ENCODE measurements at places on chromosomes 11 and 22.
A peak's percentile ranks its signal among the peaks of the same experiment; 100 is the strongest.

DNA sequence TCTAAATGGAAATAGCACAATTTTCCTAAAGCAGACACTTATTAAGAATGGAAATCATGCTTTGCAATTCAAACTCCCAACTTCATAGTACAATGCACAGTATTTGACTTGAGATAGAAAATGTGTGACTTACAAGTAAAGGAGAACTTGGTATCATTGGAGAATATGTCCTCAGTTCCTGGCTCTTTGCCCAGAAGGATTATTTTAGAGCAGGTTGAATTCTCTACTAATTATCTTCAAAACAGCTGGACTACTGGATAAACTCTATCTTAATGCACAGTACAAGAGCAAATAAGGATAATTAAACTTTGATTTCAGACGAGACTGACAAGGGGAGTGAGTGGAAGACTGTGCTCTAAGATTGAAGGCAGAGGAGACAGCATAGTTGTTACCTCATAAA lies 839.4 kb downstream of the OPCML start:
- no peak for DNase-seq

GRCh38 chr11:115999437-115999836 lies 495.2 kb upstream of the CADM1 start:
- DNase-seq, result no peak

GRCh38 chr11:58626934-58627483 lies 4.5 kb downstream of the CNTF start:
- no peak for DNase-seq

GRCh38 chr11:16973338-16973964 lies 40.8 kb downstream of the PLEKHA7 start:
- no peak for DNase-seq

GRCh38 chr11:75474878-75475766 lies 42.1 kb upstream of the KLHL35 start:
- DNase-seq, result peak; percentile 53

DNA sequence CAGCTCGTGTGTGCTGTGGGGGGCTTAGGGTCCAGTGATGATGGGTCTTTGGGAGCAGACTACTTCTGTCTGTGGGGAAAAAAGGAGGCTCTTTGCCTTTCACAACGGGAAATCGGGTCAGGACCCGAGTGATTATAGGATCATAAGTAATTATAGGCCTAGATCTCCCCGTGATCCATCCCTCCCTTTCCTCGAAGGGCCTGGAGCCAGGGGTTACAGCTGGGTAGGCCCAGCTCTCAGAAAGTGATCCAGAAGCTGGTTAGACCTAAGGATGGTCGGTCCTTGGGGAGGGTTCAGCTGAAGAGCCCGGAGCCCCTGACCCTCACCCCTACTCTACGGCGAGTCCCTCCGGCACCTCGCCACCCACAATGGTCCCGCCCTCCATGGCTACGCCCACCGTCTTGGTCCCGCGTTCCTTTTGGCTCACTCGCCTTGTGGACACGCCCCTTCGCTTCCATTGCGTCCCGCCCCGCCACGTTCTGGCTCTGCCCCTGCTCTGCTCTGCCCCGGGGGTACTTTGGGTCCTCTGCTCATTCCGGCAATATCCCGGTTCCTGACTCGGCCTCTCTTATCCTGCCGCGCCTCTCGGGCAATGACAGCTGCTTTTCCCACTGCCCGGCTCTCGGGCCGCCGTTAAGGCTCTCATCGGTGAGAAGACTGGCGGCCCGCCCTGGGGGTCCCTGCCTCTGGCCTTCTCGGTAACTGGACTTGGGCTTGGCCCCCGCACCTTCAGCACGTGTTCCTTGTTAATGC lies 5.0 kb downstream of the IGSF22 start:
- DNase-seq, result peak; percentile 69

DNA sequence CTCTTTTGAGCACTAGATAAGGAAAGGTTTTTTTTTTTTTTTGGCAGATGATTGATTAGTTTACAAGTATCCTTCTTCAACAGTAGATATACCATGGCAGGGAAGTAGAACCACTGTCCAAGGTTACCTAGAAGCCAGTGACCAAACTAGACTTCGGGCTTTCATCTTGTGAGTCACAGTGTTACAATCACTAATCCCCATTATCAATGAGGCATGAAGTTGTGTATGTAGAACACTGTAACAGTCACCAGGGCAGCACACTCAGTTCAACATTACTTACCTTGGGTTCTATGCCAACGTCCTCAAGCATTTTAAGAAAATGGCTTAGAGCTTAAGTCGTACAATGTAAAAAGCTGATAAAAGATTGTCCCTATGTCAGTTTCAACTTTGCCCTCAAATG lies 430.9 kb downstream of the ETS1 start:
- no peak for DNase-seq

DNA sequence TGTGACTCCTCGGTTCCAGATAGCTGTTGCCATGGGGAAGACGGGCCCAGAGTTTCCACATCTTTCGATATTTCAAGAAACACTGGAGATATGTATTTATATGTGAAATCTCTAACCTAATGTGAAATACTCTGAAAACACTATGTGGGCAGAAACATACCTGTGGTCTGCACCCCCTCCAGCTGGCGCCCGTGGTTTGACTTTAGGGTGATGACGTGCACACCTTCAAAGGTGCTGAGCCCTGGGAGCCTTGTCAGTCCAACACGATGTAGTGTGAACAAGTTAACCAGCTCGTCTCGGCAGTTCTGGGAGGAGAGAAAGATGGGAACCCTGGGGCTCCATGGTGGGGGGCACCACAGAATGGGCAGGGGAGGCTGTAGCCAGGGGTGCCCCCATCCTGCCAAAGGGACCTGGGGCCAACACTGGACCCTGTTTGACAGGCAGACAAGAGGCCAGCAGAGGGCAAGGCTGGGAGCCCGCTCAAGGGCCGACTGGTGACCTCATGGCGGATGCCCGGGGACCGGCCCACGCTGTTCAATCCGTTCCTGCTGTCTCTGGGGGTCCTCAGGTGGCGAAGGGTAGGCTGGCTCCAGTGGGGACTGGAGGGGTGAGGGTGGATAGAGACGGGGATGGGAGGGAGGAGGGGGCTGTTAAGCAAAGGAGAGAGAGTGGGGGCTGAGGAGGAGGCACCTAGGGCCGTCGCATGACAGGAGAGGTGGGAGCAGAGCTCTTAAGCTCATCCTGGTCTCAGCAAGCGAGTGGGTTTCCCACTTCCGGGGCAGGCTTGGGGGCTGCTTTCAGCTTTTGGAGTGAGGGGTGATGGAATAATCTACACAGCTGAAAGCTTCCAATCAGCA lies 43.8 kb downstream of the TRIOBP start:
- DNase-seq, result no peak

GRCh38 chr11:77110836-77111235 lies 8.2 kb downstream of the OMP start:
- no peak for DNase-seq

GRCh38 chr11:112249871-112250610 lies 10.6 kb downstream of the PLET1 start:
- no peak for DNase-seq

DNA sequence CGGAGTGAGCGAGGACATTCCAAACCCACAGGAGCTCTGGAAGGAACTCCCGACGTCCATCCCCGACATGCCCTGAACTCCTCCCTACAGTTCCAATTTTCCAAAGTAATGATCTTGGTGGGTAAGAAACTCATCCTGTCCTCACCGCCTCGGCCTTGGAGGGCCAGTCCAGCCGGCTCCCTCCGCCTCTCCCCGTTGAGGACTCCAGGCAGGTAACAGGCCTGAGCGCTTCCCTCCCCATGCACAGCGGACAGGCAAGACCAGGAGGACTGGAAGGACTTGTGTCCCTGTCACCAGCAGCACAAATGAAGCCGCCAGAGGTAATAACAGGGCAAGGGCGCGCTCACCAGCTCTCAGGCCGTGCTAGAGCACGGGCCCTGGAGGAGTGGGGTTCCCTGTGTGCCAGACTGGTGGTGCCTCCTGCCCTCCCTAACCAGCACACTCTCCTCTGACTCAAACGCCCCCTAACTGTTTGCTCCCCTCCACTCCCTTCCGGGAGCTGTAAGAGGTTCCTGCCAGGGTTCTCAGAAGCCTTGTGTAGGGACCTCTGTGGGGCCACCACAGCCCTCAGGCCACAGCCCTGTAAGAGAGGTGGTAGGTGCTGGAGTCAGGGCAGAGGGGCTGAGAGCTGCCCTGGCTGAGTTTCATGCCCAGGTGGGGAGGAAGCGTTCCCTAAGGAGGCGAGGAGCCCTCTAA lies 17.1 kb downstream of the OVOL1 start:
- DNase-seq, result no peak

DNA sequence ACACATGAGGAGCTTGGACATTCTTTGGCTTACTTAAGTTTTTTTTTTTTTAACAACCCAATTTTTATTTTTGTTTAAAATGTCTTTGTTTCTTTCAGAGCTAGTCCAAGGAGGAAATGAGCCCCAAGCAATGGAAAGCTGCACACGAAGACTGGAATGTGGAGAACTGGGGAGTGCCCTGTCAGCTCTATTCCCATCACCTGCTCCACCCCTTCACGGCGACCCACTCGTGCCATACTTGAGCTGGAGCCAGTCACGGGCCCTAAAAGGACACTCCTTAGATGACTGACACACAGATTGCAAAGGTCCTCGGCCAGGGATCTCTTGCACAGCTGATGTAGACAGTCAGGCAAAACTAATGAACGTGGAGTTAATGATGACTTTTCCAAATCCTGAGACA lies 10.6 kb upstream of the SLC25A18 start:
- DNase-seq, result no peak

- no peak for DNase-seq
Observed at GRCh38 chr11:18594999-18595749, 4.4 kb upstream of the MISFA start.

- no peak for DNase-seq
Observed at GRCh38 chr11:76770642-76771445, 12.3 kb upstream of the TSKU start.

DNA sequence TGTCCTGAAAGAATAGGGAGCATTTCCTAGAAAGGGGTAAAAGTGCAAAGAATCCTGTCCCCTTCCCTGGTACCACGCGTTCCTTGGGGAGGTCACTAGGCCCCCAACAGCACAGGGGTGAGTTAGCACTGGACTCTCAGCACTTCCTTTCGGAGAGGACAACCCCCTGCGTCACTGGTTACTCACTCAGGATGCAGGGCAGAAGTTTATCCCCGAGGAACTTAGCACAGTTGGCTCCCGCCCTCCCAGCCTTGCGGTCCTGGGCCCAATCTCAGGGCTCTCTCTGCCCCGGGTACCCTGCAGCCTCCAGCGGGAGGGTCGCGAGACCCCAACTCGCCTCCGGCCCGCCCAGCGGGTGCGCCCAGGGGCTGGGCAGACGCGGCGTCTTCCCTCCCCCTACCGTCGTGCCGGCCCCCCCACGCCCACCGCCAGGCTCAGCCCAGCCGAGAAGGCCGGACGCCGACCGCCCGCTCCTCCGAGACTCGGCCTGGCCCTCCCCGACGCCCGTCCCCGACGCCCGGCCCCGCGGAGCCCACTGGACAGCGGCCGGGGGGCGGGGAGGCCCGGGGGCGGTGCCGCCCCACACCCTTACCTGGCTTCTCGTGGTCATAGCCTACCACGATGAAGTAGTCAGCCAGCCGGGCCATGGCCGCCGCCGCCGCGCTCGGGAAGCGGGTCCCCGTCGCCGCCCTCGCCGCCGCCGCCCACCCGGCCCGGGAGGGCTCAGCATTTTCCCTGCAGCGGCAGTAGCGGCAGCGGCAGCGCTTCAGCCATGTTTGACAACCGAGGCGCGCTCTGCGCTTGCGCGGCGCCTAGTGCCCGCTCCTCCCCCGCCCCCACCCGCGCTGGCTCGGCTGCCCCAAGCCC lies at the start of gene SBF2:
TSS of gene SBF2 (minus strand) at position 797 of the 867 bp plus-strand sequence. CDS start at position 647, 150 bp downstream.
- peak; percentile 69 for DNase-seq

DNA sequence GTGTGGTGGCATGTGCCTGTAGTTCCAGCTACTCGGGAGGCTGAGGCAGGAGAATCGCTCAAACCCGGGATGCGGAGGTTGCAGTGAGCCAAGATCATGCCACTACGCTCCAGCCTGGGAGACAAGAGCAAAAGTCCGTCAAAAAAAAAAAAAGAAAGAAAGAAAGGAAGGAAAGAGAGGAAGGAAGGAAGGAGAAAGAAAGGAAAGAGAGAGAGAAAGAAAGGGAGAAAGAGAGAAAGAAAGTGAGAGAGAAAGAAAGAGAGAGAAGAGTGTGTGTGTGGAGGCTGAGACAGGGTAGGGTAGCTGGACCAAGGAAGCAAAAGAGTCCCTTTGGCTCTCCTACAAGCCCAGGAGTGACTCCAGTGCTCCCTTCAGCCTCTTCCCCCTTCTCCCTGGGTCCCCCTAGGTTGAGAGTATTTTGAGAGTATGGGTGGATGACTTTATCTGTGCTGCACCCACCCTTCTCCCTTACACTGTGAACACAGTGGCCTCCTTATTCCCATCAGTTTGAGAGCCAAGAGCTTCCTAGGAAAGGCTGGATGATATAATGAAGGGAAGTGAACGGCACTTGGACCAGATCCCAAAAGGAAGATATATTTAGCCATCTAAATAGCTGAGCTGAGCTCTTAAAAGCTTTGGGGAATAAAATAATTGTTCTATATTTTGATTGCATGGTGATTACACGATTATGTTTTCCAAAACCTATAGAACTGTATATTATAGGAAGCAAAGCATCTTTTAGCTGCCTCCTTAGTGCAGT lies 9.5 kb upstream of the DENND5A start:
- DNase-seq, result no peak
